ENCODE measurements at places on chromosomes 1 and 21. TPM values are rescaled to one million over a fixed set of nuclear protein-coding genes. Genes with fewer than 3 reads are reported as not detected.

Gene DMRTA2
- not detected for total RNA-seq

Gene GJA8
- not detected for total RNA-seq

Gene OR2T11
- not detected for total RNA-seq

Gene VAV3
- 36.1 TPM for total RNA-seq

Gene RGS4
- 8.5 TPM for total RNA-seq

Gene C1QB
- not detected for total RNA-seq

Gene LCE1B
- not detected for total RNA-seq

Gene FALEC
- total RNA-seq = not detected

Gene TAL1
- 77.9 TPM for total RNA-seq

Gene NUF2
- total RNA-seq = 4.2 TPM

Gene NTRK1
- not detected for total RNA-seq

Gene SMIM1
- total RNA-seq = 0.51 TPM

Gene OR14K1
- total RNA-seq = not detected

Gene LCE5A
- not detected for total RNA-seq

Gene SYPL2
- under 0.01 TPM for total RNA-seq

Gene ADORA3
- total RNA-seq = not detected

Gene MAB21L3
- total RNA-seq = not detected

Gene ZFP69B
- 0.77 TPM for total RNA-seq

Gene CHIA
- total RNA-seq = not detected

Gene HNRNPU
- 191 TPM for total RNA-seq

Gene OR2T33
- total RNA-seq = not detected

Gene SLFNL1
- 0.25 TPM for total RNA-seq

Gene C1orf210
- not detected for total RNA-seq

Gene CNKSR1
- not detected for total RNA-seq

Gene CLCA4
- not detected for total RNA-seq

Gene OTUD7B
- 9.6 TPM for total RNA-seq

Gene PLA2G2C
- not detected for total RNA-seq

Gene HIPK1
- total RNA-seq = 27.6 TPM

Gene RNU1-1
- total RNA-seq = under 0.01 TPM

Gene NFYC
- 13.0 TPM for total RNA-seq

Gene RGS18
- not detected for total RNA-seq

Gene ANGPTL1
- not detected for total RNA-seq

Gene KCNA3
- total RNA-seq = not detected

Gene INKA2
- 6.6 TPM for total RNA-seq

Gene S100B
- not detected for total RNA-seq

Gene OR2T2
- total RNA-seq = not detected

Gene PGBD5
- 0.38 TPM for total RNA-seq

Gene USP48
- total RNA-seq = 55.1 TPM

Gene C1orf56
- 1.0 TPM for total RNA-seq

Gene TMPRSS3
- under 0.01 TPM for total RNA-seq
